ENCODE measurements at places on chromosomes 13 and 19. TPM values are rescaled to one million over a fixed set of nuclear protein-coding genes. Genes with fewer than 3 reads are reported as not detected.

GARIN5A gene
- 1.4 TPM for total RNA-seq

TMEM238 gene
- 6.3 TPM for total RNA-seq

ALG5 gene
- total RNA-seq = 70.6 TPM

ZNF610 gene
- total RNA-seq = 4.3 TPM

TBC1D4 gene
- 72.6 TPM for total RNA-seq

KRTDAP gene
- not detected for total RNA-seq

VASP gene
- 34.3 TPM for total RNA-seq

ZNF813 gene
- 4.3 TPM for total RNA-seq

COL4A1 gene
- 125 TPM for total RNA-seq

LYPD5 gene
- 1.8 TPM for total RNA-seq

TTYH1 gene
- total RNA-seq = not detected

SIAH3 gene
- total RNA-seq = 0.13 TPM

CEACAM1 gene
- total RNA-seq = 3.3 TPM
